ENCODE measurements at places on chromosomes 1 and 21.

DNA sequence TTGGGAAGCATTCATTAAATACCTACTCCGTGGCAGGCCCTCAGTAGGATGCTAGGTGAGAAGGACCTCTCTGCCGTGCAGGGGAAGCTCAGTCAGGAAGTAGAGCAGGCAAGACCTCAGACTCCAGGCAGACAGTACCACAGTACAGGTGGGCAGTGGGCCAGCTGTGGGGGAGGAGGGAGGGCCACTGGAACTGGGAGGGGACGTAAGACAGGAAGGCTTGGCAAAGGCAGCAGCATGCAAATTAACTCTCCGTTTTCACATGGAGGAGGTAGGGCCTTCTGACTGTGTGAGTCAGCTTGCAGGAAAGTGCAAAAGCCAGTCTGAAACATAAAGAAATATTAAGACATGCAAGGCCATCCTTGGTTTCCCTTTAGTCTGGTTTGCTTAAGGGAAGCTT lies 157.7 kb downstream of the TRIM33 start:
- DNase-seq: no peak

- DNase-seq: no peak
Measured at GRCh38 chr21:35850542-35851103, 209.7 kb downstream of the SETD4 start.

DNA sequence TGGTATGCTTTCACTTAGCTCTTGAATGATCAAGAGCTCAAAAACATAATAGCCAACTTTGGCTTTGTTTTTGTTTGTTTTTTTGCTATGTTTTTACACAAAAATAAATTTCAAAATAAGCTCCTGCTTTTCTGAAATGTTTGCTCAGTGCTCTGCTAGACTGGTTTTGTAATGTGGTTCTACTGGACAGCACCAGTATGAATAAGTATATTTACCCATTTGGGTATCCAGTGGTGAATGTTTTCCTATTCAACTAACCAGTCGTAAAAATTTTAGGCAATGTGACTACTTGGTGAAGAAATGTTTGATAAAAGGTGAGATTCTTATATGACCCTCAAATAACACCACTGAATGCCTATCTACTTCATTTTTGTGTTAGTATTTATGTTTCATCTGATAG lies 308.6 kb downstream of the PTPRC start:
- no peak for DNase-seq

DNA sequence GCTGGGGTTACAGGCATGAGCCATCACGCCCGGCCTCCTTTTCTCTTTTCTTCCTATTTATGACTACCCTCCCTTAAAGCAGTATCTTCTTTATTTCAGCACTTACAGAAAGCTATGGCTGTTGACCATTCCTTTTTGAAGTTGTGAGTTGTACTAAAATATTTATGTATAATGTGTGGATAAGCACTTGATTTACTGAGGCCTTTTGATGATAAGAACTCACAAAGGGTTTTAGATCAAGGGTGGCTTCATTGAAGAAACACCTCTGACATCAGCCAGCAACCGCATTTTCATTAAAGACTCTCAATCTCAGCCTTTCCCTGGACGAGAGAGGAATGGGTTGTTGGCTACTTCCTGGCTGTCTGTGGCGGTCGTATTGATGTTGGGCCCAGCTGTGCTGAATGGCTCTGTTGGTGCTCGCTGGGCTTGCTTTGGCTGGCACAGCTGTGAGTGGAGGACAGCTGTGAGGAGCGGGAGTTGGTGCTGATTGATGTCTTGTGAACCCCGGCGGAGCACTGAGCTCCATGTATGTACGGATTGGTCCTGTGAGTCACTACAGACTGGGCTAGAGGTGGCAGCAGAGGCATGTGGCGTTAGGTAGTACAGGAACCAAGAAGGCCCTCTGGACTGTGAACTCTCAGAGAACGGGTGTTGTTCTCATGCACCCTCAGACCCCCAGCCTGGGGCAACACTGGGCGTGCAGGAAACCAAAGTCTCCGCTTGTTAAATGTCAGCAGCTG lies 208.8 kb downstream of the KIF26B start:
- no peak for DNase-seq

DNA sequence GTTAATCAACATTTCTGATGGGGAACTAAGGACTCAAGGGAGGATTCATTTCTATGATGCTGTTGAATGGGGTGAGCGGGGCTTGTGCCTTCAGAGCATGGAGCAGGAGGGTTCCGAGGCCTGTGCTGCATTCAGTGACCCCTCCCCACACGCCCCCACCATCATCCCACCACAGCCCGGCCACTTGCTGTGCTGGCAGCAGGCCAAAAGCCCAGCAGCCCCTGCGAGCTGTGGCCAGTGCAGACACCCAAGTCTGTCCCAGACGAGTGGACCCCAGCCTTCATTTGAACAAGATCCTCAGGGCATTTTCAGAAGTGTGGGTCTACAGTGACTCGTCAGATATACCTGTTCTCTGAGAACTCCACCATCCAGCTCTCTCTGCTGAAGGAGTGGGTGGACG lies 242.0 kb downstream of the GRIK3 start:
- DNase-seq: no peak

GRCh38 chr1:246365708-246366107 lies 141.4 kb downstream of the SMYD3 start:
- no peak for DNase-seq

GRCh38 chr1:113950908-113951307 lies 21.8 kb downstream of the HIPK1 start:
- no peak for DNase-seq

GRCh38 chr1:118201524-118201923 lies 16.5 kb upstream of the SPAG17 start:
- no peak for DNase-seq

DNA sequence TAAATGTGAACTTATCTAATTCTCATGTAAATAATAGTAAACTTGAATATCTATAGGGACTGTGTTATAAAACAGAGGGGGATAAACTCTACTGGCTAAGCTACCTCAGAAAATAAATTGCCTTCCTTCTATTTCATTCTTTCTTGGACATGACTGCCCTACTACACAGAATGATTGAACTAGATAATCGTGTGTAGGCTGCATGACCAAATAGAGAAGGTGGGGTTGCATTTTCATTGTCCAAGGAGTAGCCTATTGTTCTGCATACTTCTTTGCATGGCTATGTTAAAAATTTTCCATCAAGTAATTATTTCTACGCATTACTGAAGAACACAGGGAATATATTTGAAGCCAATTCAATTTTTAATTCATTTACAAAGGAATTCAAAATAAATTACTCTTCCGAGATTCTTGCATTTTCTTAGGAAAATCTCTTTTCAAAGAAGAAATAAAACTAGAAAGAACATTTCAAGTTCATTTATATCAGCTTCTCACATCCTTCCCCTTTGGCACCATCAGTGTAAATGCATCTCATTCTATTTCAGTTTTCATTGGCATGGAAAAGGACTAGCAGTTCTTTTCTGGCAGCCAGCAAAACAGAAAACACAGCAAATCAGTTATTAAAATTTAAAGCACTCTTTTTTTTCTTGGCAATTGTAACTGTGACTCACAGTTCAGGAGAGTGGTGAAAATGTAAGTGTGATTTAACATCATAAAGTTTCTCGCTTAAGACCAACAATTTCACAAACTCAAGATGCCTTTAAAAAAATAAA lies 714.7 kb downstream of the NCAM2 start:
- DNase-seq: no peak

DNA sequence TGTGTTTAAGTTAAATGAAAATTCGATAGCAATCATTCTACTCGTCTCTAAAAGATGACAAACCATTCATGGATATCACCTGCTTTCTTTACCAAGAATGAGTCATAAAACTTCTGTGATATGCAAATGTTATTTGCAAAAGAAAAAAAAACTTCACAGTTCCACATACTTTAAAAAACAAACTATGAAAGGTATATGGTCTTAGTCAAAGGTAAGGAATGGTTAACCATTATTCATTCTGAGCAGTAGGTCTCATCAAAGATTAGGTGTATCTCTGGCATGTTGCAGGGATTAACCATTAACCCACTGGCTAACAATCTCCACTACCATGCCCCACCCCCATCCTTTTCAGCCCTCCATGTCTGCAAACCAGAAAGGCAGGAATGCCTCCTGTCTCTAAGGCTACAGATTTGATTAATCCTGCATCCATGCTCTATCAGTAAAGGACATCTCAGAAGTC lies 44.4 kb downstream of the PTPN14 start:
- no peak for DNase-seq

- no peak for DNase-seq
Measured at GRCh38 chr1:152880316-152880715, 2.2 kb downstream of the SMCP start.

DNA sequence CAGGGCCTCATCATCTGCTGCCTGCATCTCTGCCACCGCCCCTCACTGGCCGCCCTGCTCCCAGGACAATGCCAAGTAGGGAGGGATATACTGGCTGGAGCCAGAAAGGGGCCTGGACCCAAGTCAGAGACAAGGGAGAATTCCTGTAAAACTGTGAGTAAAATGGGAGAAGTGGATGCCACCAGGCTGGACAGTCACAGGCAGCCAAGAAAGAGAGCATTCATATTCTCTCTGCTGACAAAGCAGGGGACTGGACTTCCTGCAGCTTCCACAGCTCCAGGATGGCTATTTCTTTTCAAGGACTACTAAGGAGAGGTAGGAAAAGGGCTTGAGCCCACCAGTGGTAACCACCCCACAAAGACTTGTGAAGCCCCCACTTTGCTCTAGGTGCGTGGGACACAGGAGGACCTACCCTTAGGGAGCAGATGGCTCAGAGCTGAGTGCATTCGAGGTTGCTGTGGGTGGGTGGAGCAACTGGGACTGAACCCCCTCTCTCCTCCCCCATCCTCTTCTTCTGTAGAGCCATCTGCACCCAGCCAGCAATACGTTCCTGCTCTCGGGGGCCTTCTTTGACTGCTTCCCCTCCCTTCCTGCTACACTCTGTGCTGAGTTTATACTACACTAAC lies 57.5 kb downstream of the GLIS1 start:
- DNase-seq: no peak

- DNase-seq: no peak
Measured at GRCh38 chr1:231074046-231074445, 34.0 kb upstream of the FAM89A start.

GRCh38 chr1:103191327-103191726 lies 83.0 kb upstream of the COL11A1 start:
- DNase-seq: no peak

- DNase-seq: no peak
Measured at GRCh38 chr1:174837386-174837785, 162.4 kb upstream of the CACYBP start.

DNA sequence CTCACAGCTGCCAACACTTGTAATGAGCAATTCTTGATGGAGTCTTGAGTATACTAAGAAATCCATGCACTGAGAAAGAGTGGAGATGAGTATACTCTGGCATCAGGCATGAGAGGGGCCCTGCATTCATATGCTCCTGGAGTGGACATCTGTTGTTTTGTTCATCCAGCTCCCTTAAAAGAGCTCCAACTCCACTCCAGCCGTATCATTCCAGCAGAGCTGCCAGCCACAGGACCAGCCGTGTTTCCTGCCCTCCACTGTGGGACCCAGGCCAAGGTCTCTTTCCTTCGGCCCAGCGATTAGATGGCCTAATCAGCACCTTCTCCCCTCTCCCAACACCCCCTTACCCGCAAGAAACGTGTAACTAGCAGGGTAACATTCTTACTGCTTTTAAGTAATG lies 144.5 kb downstream of the OMA1 start:
- no peak for DNase-seq

DNA sequence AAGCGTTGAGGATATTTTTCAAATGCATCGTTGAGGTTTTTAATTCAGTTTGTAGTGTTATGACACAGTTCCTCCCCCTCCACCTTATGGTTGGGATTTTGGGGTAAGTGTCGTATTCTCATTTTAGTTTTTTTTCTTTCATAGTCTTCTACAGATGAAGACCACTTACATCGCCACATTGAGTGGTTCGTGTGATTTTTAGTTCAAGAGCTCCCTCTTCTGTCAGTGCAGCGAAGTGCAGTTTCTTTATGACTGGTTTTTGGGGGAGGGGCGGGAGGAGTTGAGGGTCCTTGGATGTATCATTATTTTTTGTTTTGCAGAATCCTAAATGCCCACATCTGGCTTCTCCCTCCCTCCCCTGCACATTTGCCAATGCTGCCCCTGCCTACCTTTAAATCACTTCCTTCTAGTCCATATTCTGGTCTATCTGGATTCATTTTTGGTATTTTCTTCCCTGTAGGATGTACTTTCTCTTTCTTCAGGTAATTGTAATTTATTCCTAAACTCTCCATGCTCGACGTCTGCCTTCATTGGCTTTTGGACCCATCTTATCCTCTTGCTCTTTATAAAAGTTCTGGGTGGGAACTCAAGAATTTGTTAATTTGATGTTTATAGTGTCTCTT lies 433.1 kb downstream of the CAMTA1 start:
- DNase-seq: no peak

- DNase-seq: no peak
Measured at GRCh38 chr1:176996456-176997090, 167.9 kb downstream of the ASTN1 start.

- no peak for DNase-seq
Measured at GRCh38 chr21:31162079-31162699, 123.9 kb upstream of the KRTAP19-8 start.

DNA sequence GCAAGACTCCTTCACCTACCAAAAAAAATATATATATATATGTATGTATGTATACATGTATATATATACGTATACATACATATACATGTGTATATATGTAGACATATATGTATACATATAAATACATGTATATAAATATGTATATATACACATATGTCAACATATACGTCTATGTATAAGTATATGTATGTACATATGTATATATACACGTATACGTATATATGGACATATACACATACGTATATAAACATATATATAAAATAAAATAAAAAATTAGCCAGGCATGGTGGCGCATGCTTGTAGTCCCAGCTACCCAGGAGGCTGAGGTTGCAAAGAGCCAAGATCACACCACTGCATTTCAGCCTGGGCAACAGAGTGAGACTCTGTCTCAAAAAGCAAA lies 31.6 kb downstream of the BRWD1 start:
- no peak for DNase-seq

- no peak for DNase-seq
Measured at GRCh38 chr1:110239441-110240430, 29.6 kb downstream of the KCNC4 start.

- DNase-seq: no peak
Measured at GRCh38 chr1:16409536-16410152, 27.6 kb downstream of the SPATA21 start.

GRCh38 chr1:31658721-31659120 lies 14.0 kb upstream of the PEF1 start:
- DNase-seq: no peak

DNA sequence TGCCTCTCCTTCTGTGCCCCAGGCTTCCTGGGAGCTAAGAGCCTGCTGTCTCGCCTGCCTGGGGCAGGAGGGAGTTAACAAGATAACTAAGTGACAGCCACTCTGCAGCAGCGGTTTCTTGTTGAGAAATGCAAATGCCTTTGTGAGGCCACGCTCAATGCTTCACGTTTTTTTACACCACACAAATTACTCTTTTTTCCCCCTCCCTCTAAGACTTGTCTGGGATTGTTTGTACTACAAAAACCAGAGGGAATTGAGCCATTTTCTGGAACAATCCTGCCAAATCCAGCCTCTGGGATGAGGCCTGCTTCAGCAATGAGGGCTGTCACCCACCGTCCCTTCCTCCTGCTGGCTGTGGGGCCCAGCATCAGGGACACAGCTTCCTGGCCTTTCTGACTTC lies 119.6 kb downstream of the ACTL8 start:
- no peak for DNase-seq

- no peak for DNase-seq
Measured at GRCh38 chr1:116692879-116693278, 25.3 kb upstream of the IGSF3 start.

GRCh38 chr21:25535849-25536248 lies 71.4 kb downstream of the MRPL39 start:
- no peak for DNase-seq
